ENCODE measurements at places on chromosomes 6 and 20.

DNA sequence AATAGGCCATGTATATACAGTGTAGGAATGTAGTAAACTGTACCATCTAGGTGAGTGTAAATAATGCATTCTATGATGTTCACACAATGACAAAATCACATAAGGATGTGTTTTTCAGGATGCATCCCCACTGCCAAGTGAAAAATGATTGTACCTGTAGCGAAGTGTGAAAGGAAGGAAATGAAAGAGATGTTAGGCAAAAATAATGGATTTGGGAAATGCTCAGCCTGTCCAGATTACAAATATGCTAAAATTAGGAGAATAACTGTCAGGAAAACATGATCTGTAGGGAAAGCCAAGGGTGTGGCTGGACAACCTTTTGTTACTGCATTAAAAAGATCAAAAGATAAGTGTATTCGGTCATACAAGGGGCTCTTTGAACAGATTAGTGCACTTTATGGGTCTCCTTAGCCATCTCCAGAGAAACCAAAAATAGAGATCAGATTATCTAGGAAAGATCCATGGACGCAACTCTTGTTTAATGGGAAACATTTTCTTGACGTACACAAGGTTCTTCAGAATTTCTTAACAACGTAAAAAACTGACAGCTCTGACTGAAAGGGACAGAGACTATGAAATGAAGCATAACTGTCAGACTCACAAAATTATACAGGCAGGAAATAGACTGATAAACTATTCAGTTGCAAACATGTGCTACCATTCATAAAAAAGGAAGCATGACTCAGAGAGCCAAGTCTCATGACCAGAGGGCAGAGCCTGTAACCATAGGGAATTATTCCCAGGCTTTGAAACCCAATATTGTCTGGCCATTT is 253.6 kb upstream of the RAB32 start:
- H3K4me1 ChIP-seq, result no peaks in the 10 kb centered on the region
- peaks cover 2% of the 10 kb centered on the region for H3K27me3 ChIP-seq
- H3K27ac ChIP-seq, result no peak overlapping the region

DNA sequence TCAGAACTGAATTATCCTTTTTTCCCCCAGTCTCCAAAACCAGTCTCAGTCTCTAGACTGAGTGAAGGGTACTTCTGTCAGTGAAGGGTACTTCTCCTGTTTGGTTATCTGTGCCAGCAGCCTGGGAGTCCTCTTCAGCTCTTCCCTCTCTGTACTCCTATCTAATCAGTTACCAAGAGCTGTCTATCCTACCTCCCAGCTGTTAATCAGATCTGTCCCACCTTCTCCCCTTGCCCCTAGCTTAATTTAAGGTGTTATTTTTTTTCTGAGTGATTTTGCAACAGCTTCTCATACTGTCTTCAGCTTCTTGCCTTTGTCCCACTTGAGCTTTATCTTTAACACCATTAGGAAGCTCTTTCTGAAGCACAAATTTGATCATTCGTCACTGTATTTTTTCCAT is 491.9 kb upstream of the SOX4 start:
- no peaks in the 10 kb centered on the region for H3K27me3 ChIP-seq
- H3K36me3 ChIP-seq, result peaks cover 3% of the 10 kb centered on the region
- peak overlapping the region; percentile 0 for H3K27ac ChIP-seq
- H3K4me3 ChIP-seq, result peak overlapping the region; percentile 3
- peaks cover 33% of the 10 kb centered on the region for H3K4me1 ChIP-seq

GRCh38 chr6:143774347-143774746 is 68.8 kb upstream of the LTV1 start:
- H3K27me3 ChIP-seq, result no peaks in the 10 kb centered on the region
- H3K4me3 ChIP-seq, result no peak overlapping the region
- no peaks in the 10 kb centered on the region for H3K4me1 ChIP-seq
- H3K27ac ChIP-seq, result no peak overlapping the region
- peaks cover 48% of the 10 kb centered on the region for H3K36me3 ChIP-seq

DNA sequence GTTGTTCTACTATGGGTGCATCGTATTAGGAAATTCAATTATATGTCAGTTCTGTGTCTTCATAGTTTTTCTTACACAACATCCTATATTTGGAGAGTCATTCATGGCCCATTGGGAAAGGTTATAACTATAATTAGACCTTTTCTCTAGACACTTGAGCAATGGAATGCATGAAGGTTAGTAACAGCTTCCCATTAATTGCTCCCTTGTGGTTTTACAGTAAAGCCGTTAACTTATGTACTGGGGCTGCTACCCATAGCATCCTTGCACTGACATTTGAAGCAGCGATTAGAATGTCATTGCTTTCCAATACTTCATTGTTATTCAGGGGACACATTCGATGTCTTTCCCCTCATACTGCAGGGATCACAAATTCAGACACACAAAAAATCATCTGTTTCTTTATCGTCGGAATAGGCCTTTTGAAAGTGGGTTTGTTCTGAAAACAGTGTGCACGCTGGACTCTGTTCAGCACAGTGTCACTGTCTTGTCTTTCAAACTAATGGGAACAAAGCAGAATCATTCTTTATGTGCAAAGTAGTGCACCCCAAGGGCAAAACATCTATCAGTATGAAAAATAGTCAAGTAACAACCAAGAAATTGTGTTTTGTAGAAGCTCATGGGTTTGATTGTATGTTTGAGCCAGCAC is 634.3 kb upstream of the MAP3K7 start:
- no peak overlapping the region for H3K27ac ChIP-seq
- H3K4me1 ChIP-seq, result no peaks in the 10 kb centered on the region
- H3K27me3 ChIP-seq, result peaks cover 3% of the 10 kb centered on the region
- no peak for DNase-seq

- no peaks in the 10 kb centered on the region for H3K36me3 ChIP-seq
- DNase-seq, result no peak
- no peaks in the 10 kb centered on the region for H3K27me3 ChIP-seq
- H3K4me3 ChIP-seq, result peak overlapping the region; percentile 79
- peak overlapping the region; percentile 79 for H3K27ac ChIP-seq
- peaks cover 53% of the 10 kb centered on the region for H3K4me1 ChIP-seq
Measured at GRCh38 chr20:63751471-63752271, 12.1 kb downstream of the SLC2A4RG start.

DNA sequence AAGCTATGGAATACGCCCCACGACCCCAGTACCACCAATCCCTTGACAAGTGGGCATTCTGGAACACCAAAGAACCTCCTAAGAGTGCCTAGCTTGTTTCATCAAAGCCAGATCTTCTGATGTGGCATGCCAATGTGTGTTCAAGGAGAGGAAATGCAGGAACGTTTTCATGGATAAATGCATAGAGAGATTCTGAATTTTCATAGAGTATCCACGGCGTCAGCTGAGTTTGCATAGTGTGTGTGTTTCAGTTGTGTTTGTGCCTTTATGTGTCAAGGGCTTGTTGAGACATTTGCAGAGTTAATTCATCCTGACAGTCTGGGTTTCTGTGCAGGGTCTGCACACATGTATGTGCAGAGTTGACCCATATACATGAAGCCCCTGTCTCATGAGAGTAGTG is 172.7 kb upstream of the LRFN2 start:
- no peaks in the 10 kb centered on the region for H3K4me1 ChIP-seq
- H3K27me3 ChIP-seq, result peaks cover 9% of the 10 kb centered on the region
- no peak overlapping the region for H3K27ac ChIP-seq
- peaks cover 5% of the 10 kb centered on the region for H3K36me3 ChIP-seq

GRCh38 chr6:104940893-104941728 is 15.8 kb upstream of the LIN28B start:
- peaks cover 9% of the 10 kb centered on the region for H3K4me1 ChIP-seq
- H3K27ac ChIP-seq, result peak overlapping the region; percentile 2
- peak overlapping the region; percentile 78 for H3K4me3 ChIP-seq
- H3K27me3 ChIP-seq, result peaks cover 18% of the 10 kb centered on the region
- peak; percentile 32 for DNase-seq

- H3K36me3 ChIP-seq, result peaks cover 33% of the 10 kb centered on the region
- H3K27ac ChIP-seq, result peak overlapping the region; percentile 62
- H3K27me3 ChIP-seq, result no peaks in the 10 kb centered on the region
- H3K4me3 ChIP-seq, result no peak overlapping the region
- H3K4me1 ChIP-seq, result peaks cover 69% of the 10 kb centered on the region
- no peak for DNase-seq
Measured at GRCh38 chr20:51470907-51471411, 71.6 kb downstream of the NFATC2 start.

DNA sequence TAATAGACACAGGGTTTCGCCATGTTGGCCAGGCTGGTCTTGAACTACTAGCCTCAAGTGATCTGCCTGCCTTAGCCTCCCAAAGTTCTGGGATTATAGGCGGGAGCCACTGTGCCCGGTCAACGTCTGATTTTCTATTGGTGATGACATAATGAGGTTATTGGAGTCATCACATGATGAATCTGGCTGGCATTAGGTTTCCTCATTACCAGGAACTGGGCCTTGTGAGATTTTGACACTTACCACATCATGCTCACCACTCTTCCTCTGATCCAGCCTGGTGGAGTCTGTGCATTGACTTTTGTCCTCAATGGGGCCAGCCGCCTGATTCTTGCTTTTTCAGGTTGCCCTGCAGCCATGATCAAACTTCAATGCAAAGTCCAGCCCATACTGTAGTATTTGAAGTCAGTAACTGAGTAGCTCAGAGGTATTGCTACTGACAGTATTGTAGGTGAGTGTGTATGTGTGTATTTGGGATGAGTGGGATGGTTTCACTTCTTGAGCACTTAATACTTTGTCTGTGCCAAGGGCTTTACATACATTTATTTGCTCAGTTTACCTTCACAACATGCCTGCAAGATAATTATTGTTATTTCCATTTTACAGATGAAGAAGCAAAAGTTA is 16.0 kb downstream of the ANKS1A start:
- DNase-seq, result no peak
- H3K27me3 ChIP-seq, result peaks cover 1% of the 10 kb centered on the region
- peaks cover 17% of the 10 kb centered on the region for H3K4me1 ChIP-seq
- H3K36me3 ChIP-seq, result peaks cover 11% of the 10 kb centered on the region
- H3K27ac ChIP-seq, result peak overlapping the region; percentile 22
- peak overlapping the region; percentile 29 for H3K4me3 ChIP-seq

- peaks cover 4% of the 10 kb centered on the region for H3K36me3 ChIP-seq
- peaks cover 29% of the 10 kb centered on the region for H3K4me1 ChIP-seq
- peak overlapping the region; percentile 91 for H3K4me3 ChIP-seq
Measured at GRCh38 chr20:62794007-62794724, 2.1 kb upstream of the MRGBP start.

- no peak for DNase-seq
- peaks cover 10% of the 10 kb centered on the region for H3K4me1 ChIP-seq
- H3K27ac ChIP-seq, result no peak overlapping the region
- no peaks in the 10 kb centered on the region for H3K27me3 ChIP-seq
- H3K4me3 ChIP-seq, result no peak overlapping the region
Measured at GRCh38 chr20:11935212-11936154, 17.8 kb downstream of the BTBD3 start.

DNA sequence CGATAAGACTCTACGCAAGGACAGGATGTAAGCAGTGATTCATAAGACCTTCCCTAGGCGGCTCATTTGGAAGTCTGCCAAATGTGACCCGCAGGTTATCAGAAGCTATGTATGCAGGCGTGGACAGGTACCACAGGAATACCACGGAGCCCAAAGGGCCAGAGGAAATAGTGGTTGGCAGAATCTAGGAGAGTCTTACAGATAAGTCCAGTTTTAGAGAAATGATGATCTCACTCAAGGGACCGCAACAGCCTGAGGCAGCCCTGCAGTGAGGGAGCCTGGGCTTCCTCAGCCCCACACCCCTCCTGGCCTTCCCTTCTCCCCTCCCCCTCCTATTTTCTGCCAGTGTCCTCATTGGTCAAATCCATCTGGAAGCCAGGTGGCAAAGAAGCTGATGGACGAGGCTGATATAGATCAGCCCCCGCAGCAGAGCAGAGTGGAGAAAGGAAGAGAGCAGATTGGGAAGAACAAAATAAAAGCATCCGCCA is 110.6 kb downstream of the FNDC1 start:
- peaks cover 4% of the 10 kb centered on the region for H3K27me3 ChIP-seq
- no peak overlapping the region for H3K27ac ChIP-seq
- no peak overlapping the region for H3K4me3 ChIP-seq
- DNase-seq, result no peak

GRCh38 chr6:35486005-35486925 is 10.6 kb downstream of the TEAD3 start:
- no peaks in the 10 kb centered on the region for H3K36me3 ChIP-seq
- peaks cover 3% of the 10 kb centered on the region for H3K4me1 ChIP-seq
- no peak overlapping the region for H3K4me3 ChIP-seq
- peaks cover 3% of the 10 kb centered on the region for H3K27me3 ChIP-seq
- DNase-seq, result no peak
- H3K27ac ChIP-seq, result no peak overlapping the region

- no peak overlapping the region for H3K4me3 ChIP-seq
- peaks cover 8% of the 10 kb centered on the region for H3K27me3 ChIP-seq
- H3K27ac ChIP-seq, result no peak overlapping the region
- DNase-seq, result no peak
- no peaks in the 10 kb centered on the region for H3K4me1 ChIP-seq
Measured at GRCh38 chr6:79895382-79896074, 51.8 kb downstream of the ELOVL4 start.

GRCh38 chr6:137097057-137097456 is 52.3 kb upstream of the IL20RA start:
- no peak overlapping the region for H3K27ac ChIP-seq
- no peaks in the 10 kb centered on the region for H3K27me3 ChIP-seq
- no peak for DNase-seq
- H3K4me3 ChIP-seq, result no peak overlapping the region

DNA sequence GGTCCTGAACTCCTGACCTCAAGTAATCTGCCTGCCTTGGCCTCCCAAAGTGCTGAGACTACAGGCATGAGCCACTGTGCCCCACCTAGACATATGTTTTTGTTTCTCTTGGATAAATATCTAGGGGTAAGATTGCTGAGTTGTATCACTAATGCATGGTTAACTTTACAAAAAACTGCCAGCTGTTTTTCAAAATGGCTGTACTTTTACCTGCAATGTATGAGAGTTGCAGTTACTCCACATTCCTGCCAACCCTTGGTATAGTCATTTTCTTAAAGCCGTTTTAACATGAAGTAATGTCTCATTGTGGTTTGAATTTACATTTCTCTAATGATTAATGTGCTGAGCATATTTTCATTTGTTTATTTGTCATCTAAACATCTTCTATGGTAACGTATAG is 289.7 kb downstream of the UTRN start:
- peaks cover 22% of the 10 kb centered on the region for H3K36me3 ChIP-seq
- no peaks in the 10 kb centered on the region for H3K27me3 ChIP-seq
- H3K4me3 ChIP-seq, result no peak overlapping the region
- no peak for DNase-seq

GRCh38 chr6:137210903-137211302 is 8.3 kb downstream of the IFNGR1 start:
- H3K27me3 ChIP-seq, result no peaks in the 10 kb centered on the region
- H3K27ac ChIP-seq, result no peak overlapping the region
- no peak for DNase-seq

GRCh38 chr6:154773610-154774089 is 40.4 kb downstream of the SCAF8 start:
- H3K27ac ChIP-seq, result peak overlapping the region; percentile 20
- H3K27me3 ChIP-seq, result peaks cover 9% of the 10 kb centered on the region
- peaks cover 80% of the 10 kb centered on the region for H3K4me1 ChIP-seq
- DNase-seq, result no peak
- peak overlapping the region; percentile 15 for H3K4me3 ChIP-seq

GRCh38 chr6:11645016-11645415 is 107.5 kb downstream of the TMEM170B start:
- no peaks in the 10 kb centered on the region for H3K36me3 ChIP-seq
- H3K4me1 ChIP-seq, result no peaks in the 10 kb centered on the region
- no peak overlapping the region for H3K27ac ChIP-seq
- peaks cover 1% of the 10 kb centered on the region for H3K27me3 ChIP-seq

GRCh38 chr6:152078001-152078400 is 270.5 kb downstream of the ESR1 start:
- H3K4me3 ChIP-seq, result no peak overlapping the region
- H3K36me3 ChIP-seq, result peaks cover 3% of the 10 kb centered on the region
- peaks cover 15% of the 10 kb centered on the region for H3K27me3 ChIP-seq

- H3K4me3 ChIP-seq, result no peak overlapping the region
- no peak for DNase-seq
- no peaks in the 10 kb centered on the region for H3K4me1 ChIP-seq
- H3K27me3 ChIP-seq, result peaks cover 7% of the 10 kb centered on the region
- no peak overlapping the region for H3K27ac ChIP-seq
- no peaks in the 10 kb centered on the region for H3K36me3 ChIP-seq
Measured at GRCh38 chr20:52422574-52423336, 231.2 kb upstream of the ZFP64 start.
